ENCODE measurements at places on chromosomes 7 and 10. TPM values are rescaled to one million over a fixed set of nuclear protein-coding genes. Genes with fewer than 3 reads are reported as not detected.
A peak's percentile ranks its signal among the peaks of the same experiment; 100 is the strongest.

CLEC2L gene
- total RNA-seq, result not detected

SPDYE2 gene
- total RNA-seq, result not detected

LDB3 gene
- total RNA-seq, result 314 TPM

HOXA10 gene
- not detected for total RNA-seq

LBX1 gene
- 5.6 TPM for total RNA-seq

NSMCE4A gene
- 58.7 TPM for total RNA-seq

DNA sequence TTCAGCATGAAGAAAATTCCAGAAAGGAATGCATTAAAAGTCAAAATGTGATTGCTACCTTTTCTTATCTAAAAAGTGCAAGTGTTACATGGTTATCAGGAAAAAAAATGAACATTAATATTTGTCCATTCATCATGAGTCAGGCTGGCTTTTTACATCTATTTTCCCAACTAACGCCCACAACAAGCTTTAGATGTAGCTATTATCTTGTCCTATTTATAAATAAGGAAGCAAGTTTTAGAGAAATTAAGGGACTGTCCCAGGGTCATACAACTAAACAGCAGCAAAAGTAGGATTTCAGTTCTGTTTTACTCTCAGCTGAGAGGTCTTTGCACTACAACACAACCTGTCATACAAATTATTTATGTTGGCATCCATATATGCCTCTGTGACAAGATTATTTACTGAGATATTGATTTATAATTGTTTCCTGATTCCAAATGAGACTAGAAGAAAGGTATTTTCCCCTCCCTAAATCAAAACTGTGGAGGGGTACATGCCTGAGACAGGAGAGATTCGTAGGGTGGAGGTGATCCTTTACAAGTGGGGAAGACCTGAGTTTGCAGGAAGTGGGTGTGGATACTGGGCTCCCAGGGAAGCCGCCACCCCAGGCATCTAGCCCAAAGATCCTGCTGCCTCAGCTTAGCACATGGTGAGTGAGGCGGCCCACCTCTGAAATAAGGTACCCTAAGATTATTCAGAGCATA is 57.2 kb upstream of the ARID5B start:
- no peak for DNase-seq

- DNase-seq, result no peak
Observed at GRCh38 chr10:48322017-48322416, 15.5 kb downstream of the MAPK8 start.

DNA sequence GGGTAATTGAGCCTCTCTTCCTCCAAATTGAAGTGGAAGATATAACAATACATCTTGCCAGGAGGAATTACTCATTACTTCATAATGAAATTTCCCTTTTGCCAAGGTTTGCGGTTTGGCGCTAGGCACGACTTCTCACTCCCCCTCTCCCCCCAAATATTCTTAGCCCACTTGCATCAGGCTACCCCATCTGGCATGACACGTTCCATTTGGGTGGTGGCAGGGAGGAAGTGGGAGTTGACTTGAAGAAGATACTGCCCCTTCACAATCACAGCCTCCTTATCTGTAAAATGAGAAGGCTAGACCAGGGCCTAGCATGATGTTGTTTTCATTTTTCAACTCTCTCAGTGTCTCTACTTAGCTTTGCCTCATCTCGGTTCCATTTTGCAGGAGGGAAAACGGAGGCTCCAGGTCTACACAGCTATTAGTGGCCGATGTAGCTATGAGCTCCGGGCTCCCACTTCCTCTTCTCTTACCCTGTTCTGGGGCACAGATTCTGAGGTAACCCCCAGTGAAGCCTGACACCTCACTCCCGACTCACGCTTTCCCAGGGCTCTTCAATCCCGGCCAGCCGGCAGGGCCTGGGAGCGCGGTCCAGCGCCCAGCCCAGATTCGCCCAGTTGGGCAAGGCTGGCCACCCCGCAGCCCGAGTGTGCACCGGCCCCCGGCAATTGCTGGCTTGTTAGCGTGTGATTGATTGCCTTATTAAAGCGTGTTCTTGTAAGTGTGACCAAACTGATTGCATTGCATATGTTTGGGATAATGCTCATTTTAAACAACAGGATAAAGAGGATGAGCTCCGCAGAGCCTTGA is 6.5 kb downstream of the EVX1 start:
- DNase-seq, result no peak

DNA sequence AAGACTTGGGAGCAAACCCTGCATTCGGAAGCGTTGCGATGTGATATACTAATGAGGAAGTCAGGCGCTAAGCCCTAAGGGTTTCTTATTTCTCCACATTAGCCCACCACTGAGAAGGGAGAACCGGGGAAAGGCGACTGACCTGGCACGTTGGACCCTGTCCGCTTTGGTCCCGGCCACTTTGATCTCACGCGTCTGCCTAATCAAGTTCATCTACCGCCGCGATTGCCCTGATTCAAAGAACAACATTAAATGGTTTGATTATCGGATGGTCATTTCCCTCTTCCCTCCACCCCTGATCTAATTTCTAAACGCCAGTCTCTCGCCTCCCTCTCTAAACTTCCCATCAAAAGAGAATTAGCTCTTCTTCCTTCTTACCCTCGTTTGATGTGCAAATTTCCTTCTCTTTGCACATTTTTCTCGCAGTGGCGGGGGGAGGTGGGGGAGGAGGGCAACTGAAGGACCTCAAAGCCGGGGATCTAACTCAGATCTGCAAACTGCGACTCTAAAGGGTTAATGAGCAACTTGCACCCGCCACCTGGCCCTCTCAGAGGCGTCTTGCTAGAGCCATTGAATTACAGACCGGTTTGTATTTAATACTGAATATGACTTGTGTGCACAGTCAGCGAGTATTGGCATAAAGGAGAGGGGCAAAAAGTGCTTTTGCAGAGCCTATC is 687 bp upstream of the DKK1 start:
- DNase-seq, result peak; percentile 30

GRCh38 chr10:3354174-3354900 is 181.8 kb upstream of the PITRM1 start:
- no peak for DNase-seq
